ENCODE measurements at places on chromosomes 13 and 19.
A peak's percentile ranks its signal among the peaks of the same experiment; 100 is the strongest.

GRCh38 chr13:27662738-27663470, 41.2 kb downstream of the POLR1D start:
- no peak for DNase-seq

- DNase-seq = no peak
Observed at GRCh38 chr13:73106513-73107178, 47.8 kb downstream of the KLF5 start.

GRCh38 chr13:66513728-66514127, 716.4 kb downstream of the PCDH9 start:
- no peak for DNase-seq

DNA sequence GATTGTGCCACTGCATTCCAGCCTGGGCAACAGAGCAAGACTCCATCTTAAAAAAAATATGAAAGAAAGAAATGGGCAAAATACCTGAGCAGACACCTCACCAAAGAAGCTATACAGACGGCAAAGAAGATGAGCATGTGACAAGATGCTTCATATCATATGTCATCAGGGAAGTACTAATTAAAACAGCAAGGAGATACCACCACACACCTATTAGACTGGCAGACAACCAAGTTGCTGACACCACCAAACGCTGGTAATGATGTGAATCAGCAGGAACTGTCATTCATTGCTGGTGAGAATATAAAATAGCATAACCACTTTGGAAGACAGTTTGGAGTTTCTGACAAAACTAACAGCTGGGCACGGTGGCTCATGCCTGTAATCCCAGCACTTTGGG, 11.5 kb upstream of the TFDP1 start:
- no peak for DNase-seq

DNA sequence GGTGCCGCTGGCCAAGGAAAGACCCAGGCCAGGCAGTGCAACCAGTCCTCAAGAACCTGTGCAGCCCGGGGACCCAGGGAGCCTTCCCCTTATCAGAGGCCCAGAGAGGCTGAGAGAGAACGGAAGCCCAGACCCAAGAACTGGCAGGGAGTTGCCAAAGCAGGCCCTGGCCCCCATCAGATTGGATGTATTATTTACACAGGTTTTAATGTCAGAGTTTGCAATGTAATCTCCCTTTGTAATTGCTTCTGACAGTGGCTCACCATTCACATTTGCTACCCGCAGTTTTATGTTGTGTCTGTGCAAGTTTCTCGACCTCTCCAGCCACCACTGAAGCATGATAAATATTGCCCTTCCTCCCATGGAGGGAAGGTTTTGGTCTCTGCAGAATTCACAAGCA, 660.9 kb downstream of the LIG4 start:
- DNase-seq = no peak

GRCh38 chr19:2834294-2834871, 6.9 kb upstream of the ZNF555 start:
- DNase-seq = no peak

DNA sequence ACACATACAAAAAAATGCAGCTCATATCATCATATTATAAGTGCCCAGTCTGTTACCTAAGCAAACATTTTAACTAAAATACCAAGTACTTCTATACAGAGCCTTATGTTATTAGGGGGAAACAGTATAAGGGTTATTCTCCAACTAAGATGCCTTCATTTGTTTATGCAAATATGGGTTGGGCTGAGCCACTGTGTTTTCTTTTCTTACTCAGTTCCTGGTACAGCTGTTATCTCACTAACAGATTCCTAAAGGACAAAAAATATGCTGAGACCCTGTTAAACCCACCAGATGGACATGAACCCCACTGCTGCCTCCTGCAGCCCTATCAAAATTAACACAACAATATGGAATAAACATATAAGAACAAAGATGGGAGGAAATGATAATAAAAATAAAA, 34.5 kb upstream of the SMAD9 start:
- DNase-seq = no peak

DNA sequence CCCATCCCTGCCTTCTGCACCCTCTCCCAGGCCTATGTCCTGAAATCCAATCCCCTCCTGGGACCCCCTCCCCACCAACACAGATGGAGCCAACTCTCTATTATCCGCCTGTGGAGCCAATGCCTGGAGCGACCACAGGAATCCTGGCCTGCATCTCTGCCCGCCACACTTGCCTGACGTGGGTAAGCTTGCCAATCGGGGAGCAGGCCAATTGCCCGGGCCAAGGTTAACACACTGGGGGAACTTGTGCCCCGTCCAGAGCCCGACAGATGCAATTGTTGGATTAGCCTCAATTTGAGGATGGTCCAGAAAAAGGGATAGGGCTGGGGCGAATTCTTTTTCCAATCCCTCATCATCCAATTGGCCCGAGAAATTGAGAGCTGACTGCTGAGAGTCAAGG, 5.9 kb downstream of the WIZ start:
- DNase-seq = no peak

GRCh38 chr19:17522988-17523872, 11.8 kb downstream of the PGLS start:
- DNase-seq = peak; percentile 87

DNA sequence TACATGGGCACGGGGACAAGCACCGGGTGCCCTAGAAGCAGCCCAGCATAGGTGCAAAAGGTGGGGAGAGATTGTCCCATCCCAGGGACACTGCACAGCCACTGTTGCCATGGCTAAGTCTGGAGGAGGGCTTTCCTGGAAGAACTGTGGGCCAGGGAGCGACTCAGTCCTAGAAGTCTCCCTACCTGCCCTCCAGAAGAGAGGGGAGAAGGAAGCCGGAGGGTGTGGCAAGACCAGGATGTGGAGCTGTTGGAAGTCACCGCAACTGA, 2.3 kb upstream of the FBN3 start:
- peak; percentile 14 for DNase-seq

DNA sequence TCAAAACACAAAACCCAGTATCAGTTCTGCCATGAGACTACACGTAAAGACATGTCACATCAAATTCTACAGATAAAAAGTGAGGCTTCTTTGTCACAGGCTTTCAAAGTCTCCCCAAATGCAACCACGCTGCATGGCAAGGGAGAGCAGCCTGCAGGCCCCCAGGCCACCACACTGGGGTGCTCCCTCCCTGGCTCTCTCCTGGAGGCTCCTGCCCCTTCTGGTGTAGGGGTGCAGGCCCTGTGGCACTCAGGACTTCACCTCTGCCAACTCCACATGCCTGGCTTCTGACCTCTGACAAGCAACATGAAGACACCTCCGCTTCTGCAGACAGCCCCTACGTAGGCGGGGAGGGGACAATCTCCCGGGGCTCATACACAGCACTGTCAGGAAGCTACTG, 14.3 kb downstream of the AKAP8 start:
- no peak for DNase-seq

GRCh38 chr13:113119822-113120189, 2.8 kb upstream of the F10 start:
- DNase-seq = no peak

DNA sequence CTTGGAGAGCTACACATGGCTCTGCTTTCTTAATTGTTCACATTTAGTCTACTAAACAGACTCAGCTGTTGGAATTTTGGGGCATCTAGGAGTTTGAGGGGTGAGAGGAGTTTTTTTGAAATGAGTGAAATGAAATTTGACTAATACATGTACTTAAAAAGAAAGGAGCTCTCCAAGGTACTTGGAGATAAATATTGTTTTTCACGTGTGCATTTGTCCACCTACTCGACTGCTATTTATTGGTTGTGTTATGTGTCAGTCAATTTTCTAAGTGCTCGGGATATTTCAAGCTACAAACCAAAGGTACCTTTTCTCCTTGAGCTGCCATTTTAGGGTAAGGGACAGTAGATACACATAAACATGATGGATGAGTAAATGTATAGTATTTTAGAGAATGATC, 697.0 kb downstream of the LIG4 start:
- no peak for DNase-seq

GRCh38 chr13:50152224-50152623, 137.0 kb downstream of the KCNRG start:
- no peak for DNase-seq

DNA sequence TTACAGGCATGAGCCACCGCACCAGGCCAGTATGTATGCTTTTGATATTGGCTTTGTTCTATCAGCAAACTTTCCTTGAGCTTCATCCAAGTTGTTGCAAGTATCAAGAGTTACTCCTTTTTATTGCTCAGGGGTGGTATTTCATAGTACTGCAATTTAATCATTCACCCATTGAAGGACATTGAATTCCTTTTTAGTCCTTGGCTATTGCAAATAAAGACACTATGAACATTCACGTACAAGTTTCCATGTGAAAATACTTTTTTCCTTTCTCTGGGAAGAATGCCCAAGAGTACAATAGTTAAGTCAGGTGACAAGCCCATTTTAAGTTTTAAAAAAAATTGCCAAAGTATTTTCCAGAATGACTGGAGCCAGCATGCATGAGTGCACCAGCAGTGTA, 20.4 kb downstream of the CEACAM3 start:
- no peak for DNase-seq

- peak; percentile 21 for DNase-seq
Observed at GRCh38 chr19:49474542-49474924, 518 bp downstream of the FLT3LG start.

DNA sequence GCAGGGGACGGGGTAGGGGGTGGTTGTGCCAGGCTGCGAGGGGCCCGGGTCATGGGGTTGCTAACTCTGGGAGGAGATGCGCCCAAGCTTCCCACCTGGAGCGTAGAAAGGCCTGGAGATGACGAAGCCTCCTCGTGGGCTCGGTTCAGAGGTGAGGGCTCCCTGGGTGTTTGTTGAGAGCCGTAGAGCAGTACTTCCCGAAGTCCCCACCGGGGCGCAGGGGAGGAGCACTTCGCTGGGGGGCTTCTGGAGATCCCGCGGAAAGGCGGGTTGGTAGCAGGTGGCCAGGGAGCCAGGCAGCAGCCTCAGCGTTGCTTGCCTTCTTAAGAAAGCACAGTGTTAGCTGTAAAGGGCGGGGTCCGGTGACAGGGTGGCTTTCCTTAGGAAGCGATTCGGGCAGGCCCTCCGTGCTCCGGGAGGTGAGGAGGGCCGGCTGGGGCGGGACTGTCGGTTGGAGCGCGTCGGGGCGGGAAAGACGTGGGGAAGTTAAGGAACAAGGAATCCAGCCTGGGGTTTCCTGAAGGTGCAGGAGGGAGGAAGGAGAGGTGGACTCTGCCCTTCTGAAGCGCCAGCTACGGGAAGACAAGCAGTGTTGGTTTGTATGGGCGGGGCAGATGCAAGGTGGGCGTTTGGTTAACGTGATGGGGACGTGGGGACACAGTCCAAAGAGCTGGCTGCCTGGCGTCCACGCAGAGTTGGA, 3.3 kb downstream of the VSTM2B start:
- DNase-seq = no peak

DNA sequence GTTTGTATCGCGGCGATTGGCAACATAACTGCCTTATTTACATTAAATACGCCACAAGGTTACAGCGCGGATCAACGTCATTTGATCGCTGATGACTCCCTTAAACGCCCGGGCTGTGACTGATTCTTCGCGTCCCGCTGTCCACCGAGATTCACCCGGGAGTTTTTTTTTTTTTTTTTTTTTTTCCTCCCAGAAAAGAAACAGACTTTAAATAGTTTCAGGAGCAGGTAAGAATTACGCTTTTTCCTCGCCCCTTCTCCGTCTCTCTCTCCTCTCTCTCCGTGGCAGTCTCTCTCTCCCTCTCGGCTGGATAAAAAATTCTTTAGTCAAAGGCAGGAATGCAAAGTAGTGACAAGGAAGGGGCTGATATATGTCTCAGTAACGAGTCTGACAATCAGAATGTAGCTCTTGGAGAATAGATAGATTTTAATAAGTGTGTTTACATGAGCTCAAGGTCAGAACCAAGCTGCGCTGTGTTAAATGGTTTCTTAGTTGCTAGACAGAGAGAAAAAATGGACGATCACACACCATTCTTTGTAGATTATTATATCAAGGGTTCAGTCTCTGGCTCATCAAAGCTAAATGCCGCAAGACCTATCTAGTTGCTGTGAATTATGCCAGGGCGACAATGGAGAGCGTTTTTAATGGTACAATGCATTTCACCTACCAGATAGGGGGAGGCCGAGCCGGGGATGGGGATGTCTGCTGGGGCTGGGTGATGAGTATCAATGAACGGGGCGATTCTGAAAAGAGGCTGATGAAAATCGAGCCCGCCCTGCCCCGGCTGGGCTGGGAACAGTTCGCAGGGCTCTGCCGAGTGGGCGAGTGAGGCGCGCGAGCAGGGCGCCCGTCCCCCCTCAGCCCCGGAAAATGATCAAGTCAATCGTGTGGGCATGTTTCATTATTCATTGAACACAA, 147.2 kb upstream of the ZNF536 start:
- DNase-seq = no peak

DNA sequence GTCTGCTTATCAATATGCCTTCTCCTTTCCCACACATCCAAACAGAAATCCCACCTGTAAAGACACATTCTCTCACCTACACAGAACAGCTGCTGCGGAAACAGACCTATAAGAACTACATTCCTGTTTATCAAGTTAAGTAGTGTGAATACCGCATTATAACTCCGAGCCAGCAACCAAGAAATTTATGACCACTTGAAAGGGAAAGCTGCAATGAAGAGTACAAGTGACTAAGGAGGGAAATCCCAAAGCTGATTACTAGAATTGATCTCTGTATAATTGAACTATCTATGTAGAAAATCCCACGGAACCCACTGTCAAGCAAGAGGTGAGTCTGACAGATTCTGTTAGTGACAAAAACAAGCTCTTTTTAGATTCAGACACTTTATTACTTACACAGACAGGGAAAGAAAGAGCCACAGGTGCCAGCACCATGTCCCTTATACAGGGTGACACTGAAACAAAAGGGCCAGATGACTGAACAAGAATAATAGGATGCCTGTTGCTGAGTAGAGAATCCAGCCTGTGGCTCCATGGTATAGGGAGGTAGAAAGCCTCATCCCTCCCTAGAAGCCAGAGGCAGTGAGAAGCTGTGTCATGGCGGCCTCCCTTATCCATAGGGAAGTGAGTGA, 1.6 kb upstream of the IGFL4 start:
- DNase-seq = no peak

DNA sequence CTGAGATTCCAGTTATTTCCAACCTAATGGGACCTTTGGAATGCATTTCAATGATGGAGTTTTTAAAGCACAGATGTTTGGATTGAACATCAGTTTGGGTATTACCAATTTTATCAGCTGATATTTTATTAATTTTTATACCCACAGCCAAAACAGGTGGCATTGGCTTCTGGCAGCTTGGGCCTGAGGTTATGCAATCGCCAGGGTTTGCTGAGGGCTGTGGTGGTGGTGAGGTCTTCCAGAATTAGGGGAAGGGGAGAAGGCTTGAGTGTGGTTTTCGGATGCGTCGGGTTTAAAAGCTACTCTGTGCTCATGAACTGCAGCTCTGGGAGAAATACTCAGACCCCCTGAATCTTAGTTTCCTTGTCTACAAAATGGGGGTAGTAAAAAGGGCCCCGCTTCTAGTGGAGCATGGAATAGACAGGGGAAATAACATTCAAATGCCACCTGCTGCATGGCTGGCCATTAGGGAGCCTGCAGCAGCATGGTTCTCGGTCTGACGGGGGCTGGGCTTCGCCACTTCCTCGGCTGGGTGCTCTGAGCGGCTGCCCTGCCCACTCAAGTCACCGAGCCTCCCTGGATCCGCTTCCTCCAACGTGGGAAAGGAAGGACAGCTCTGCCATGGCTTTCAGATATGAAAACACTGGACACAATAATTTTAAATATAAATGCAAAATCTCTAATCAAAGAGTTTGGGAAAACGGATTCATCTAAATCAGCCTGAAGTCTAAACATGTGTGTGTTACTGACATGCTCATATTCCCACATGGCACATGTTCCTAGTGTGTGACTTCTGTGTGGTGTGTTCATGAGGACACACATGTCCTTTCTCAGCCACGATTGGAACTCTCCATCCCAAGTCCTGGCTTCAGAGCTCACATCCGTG, 35.2 kb downstream of the ADPRHL1 start:
- no peak for DNase-seq

GRCh38 chr13:111319521-111319920, 921 bp upstream of the TEX29 start:
- no peak for DNase-seq

Measured in GM10248 (cell line).